NB4 (cell line): ENCODE measurements at places on chromosomes 6 and 20.
A peak's percentile ranks its signal among the peaks of the same experiment; 100 is the strongest.

DNA sequence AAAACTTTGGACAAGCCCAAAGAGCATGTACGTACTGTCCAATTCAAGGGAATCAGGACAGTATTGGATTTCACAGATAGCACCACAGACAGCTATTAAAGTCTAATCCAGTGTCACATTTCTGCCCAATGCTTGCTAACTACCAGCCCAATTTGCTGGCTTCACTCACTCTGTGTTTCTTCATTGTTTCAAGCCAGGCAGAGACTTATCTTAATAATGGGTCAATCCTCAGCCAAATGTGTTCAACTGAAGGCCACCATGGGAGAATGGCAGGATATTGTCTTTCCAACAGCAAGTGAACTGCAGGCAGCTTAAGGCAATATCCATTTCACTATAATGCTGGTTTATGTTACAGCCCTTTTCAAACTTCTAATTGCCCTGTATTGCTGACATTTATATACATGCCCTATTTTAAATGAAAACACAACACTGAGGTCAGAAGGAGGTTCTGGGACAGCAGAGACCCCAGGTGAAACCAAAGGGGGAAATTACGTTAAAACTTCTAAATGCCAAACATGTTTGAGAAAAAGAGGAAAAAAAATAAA lies 142.1 kb upstream of the RSPO3 start:
- DNase-seq, result no peak

DNA sequence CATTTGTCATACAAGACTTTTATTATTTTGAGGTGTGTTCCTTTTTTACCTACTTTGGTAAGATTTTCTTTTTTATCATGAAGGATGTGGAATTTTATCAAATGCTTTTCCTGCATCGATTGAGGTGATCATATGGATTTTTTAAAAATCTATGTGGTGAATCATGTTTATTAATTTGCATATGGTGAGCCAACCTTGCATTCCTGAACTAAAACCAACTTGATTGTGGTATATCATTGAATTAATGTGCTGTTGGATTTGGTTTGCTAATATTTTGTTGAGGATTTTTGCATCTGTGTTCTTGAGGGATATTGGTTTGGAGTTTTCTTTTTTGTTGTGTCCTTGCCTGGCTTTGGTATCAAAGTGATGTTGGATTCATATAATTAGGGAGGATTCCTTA lies 848.1 kb upstream of the EYS start:
- no peak for DNase-seq

DNA sequence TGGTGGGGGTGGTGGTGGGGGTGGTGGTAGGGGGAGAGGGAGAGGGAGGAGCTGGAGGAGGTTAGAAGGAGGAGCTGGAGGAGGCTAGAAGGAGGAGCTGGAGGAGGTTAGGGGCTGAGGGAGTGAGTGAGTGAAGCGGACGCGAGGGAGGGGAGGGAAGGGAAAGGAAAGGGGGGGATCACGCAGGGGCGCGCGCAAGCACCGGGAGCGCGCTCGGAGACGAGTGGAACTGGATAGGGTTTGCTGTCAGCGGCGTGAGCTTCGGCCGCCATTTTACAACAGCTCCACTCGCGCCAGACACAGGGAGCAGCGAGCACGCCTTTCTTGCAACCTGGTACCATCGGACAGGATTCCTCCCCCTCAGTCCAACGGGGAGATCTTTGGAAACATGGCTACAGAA lies 90.5 kb upstream of the FERMT1 start:
- DNase-seq, result no peak

DNA sequence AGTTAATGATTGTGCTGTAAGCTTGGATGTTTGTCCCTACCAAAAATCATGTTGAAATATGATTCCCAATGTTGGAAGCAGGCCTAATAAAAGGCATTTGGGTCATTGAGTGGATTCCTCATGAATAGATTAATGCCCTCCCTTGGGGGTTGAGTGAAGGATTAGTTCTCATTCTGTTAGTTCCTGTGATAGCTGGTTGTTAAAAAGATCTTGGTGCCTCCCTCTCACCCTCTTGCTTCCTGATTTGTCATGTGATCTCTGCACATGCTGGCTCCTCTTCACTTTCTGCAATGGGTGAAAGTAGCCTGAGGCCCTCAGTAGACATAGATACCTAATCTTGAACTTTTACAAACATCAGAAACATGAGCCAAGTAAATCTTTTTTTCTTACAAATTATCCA lies 115.6 kb upstream of the HCRTR2 start:
- DNase-seq, result no peak

- DNase-seq, result peak; percentile 78
Observed at GRCh38 chr6:24581084-24581669, 64.8 kb downstream of the KIAA0319 start.
